ENCODE measurements at places on chromosomes 4 and X.

- DNase-seq, result no peak
These were observed 56.2 kb downstream of the COX18 start for GRCh38 chr4:73013310-73013709.

DNA sequence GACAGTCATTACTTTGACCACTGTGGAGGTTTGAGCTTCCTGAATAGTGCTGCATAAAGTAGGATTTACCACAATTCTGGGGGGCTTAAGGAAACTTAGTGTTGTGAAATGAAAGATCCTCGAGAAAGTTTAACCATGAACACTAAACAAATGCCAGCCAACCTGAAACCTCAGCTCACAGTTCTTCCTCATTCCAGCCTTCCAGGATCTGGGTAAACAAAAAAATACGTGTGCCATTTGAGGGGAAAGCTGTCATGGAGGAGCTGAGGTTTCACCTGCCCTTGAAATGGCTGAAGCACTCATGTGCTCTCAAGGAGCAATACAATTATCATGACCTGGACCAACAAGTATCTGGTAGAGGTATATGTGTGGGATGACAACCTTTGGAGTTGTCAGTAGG, 142.7 kb downstream of the NPNT start:
- DNase-seq, result no peak

GRCh38 chr4:96598465-96598864, 758.6 kb downstream of the PDHA2 start:
- no peak for DNase-seq

DNA sequence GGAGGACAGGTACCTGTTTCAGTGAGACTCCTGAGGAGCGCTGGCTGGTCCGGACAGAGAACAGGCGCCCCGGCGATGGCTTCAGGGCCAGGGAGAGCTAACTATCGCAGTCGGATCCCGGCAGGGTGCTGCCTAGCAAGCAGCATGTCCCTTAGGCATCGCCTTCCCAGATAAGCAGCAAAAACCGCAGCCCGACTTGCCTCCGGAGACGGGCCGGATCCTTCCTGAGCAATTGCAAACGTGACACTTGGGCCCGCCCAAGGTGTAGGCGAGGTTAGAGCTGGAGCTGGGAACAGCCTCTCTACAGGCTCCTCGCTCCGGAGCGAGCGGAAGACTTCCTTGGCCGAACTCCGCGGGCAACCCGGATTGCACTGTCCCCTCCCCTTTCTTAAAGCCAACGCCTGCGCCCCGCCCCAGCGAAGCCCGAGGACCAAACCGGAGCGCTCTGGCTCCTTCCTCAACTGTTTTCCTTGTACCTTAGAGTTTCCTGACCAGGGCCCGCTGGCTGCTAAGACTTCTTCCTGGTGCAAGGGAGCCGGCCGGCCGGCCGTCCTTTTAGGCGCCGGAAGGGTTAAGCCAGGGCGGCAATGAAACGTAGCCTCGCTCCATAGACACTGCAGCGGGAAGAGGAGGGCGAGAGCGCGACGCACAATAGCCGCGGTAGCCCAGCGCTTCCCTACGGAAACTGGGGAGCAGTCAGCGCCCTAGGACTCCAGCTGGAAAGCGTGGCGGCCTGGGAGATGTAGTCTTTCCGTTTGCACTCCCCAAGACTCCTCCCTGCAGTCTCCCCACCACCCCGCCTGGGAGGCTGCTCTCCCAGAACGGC, at the start of gene OPHN1:
Gene OPHN1, minus strand, starts transcription at position 341 of the 826 bp plus-strand sequence. CDS start 475 bp downstream, outside the sequence.
- DNase-seq, result peak; percentile 39

GRCh38 chr4:138310498-138310897, 68.3 kb upstream of the SLC7A11 start:
- DNase-seq, result no peak

DNA sequence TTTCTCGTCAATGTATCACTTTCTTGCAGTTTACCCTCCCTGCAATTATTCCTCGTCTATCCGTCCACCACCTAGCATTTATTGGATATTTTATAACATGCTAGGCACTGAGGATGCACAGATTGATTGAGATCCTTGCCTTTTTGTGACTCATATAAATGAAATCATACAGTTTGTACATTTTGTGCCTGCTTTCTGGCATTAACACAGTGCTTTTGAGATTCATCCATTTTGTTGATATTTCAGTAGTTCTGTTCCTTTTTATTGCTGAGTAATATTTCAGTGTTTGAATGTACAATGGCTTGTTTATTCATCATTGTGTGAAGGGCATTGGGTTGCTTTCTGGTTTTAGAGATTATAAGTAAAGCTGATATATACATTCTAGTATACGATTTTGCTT, 841 bp downstream of the TBC1D19 start:
- no peak for DNase-seq

DNA sequence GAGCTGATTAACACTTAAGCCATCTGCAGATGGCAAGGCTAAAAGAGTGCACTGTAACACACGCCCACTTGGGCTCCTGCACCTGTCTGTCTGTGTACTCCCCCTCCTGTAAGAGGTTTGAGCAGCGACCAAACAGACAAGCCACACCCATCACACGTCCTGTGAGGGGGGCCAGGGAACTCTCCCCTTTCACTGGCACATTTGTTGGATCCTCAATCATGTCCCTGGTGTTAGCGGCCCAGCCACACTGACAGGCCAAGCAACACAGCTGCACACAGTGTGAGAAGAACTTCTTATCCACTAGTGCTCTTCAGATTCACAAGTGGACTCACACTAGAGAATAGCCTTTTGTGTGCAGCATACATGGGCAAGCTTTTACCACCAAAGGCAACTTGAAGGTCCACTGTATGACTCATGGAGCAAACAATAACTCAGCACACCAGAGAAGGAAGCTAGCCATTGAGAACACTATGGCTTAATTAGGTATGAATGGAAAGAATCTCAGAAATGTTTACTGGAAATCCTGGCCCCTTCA, 29.1 kb upstream of the UTP14A start:
- no peak for DNase-seq

GRCh38 chr4:68732653-68733466, 62.4 kb upstream of the UGT2B15 start:
- no peak for DNase-seq

GRCh38 chr4:88009871-88010270, 2.4 kb downstream of the PKD2 start:
- no peak for DNase-seq

DNA sequence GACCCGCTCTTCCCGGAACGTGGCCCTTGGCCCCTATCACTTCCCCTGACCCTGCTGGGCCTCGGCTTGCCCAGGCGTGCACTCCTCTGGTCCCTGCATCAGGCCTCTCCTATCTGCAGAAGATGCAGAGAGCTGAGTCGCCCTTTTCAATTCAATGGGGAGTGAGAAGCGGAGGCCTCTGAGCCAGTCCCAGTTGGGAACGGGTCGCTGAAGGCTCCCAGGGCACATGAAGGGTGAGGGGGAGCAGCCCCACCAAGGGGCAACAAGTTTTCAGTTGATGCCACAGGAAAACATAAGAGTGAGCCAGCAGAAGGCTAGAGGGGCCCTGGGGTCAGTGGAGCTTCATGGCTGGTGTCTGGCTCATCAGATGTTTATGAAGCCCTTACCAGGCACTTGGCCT, 17.1 kb downstream of the PSAPL1 start:
- no peak for DNase-seq

DNA sequence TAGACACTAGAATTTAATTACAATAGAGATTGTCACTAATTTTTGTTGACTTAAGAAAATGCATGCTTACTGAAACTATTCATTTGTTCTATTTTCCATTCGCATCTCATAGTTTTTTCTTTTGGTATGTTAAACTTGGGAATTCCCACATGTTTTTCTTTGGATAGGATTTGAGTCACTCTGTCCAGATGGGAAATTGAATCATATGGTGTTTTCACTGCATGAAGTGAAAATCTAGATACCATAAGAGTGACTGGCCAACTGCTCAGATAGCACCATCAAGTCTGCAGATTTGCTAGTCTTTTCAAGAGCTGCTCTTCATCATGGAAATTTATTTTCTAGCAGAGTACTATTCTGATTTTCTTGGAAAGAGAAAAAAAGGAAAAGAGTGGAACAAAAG, 172.6 kb downstream of the FAM47B start:
- DNase-seq, result no peak

- DNase-seq, result no peak
These were observed 8.0 kb downstream of the SLC9A7 start for GRCh38 chrX:46750889-46751288.

Data from neural crest cell (in vitro differentiated cells).